Hindlimb muscle (tissue), 1 donor: ENCODE measurements at places on chromosomes 7 and 10. TPM values are rescaled to one million over a fixed set of nuclear protein-coding genes. Genes with fewer than 3 reads are reported as not detected.

The CLCN1 gene
- 2.5 TPM for polyA plus RNA-seq

The SEMA4G gene
- 7.3 TPM for polyA plus RNA-seq

The SEPTIN14 gene
- polyA plus RNA-seq, result 0.19 TPM

The AQP1 gene
- polyA plus RNA-seq, result 116 TPM

The MYH16 gene
- polyA plus RNA-seq, result 0.08 TPM

The TMEM209 gene
- polyA plus RNA-seq, result 11.3 TPM

The FAM24B gene
- polyA plus RNA-seq, result 2.5 TPM

DNA sequence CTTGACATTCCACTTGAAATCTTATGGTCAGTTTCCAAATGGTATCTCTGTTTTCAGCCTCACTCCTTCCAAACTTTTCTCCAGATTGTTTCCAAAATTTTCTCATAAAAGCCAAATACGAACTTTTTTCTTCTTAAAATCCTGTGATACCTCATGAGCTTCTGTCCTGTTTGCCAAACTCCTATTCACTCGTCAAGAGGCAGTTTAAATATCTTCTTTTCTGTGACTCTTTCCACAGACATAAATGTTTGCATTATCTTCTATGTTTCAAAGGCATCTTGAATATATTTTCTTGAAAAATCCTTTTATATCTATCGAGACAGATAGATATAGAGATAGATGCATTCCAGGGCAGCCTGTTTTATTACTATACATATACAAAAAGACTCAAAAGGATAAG, 109.4 kb downstream of the NRG3 start:
- no peak for DNase-seq

DNA sequence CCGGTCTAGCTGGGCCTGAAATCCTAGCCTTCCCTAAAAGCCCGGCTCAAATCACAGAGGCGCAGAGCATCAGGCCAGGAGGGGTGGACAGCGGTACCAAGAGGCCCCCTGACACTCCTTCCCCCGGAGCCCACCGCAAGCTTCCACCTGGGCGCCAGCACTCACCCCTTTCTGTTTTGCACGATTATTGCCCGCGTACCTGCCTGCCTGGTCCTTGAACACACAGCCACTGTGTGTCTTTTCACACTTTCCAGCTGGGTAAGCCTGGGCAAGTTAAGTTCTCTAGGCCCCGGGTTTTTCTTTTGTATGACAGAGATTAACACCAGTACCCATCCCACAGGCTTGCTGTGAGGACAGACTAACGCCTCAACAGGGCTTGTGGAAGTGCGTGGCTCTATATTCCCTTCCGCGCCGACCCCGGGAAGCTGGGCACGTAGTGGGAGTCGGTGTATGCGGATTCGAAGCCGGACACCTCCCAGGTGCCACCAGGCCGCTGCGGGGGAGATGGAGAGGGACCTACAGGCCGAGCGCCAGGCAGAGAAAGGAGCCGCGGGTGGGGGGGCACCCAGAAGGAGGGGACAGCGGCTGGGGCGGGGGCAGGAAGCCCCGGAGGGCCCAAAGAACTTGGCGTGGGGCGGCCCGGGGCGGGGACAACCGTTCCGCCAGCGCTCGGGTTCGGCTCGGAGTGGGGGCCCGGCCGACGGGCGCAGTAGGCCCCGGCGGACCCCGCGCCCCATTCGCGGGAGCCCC, 792 bp downstream of the ZNF746 start:
- peak; percentile 39 for DNase-seq

DNA sequence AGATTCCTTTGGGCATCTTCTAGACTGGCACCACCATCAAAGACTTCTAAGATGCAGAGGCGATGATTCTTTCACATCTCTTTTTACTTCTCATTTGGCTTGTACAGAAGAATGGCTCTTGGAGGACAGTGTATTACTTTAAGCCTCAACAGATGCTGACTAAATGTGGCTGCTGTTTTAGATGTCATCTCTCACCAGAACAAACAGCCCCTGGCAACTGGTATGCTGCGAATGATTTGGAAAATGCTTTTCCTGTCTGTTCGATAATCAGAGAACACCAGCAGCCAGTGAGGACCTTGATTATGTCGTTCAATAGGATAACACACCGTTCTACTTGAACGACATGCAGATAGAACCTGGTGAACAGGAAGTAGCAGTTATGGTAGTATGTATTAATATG, 131.8 kb downstream of the RNF216 start:
- DNase-seq, result no peak

GRCh38 chr7:234708-235553, 42.6 kb downstream of the FAM20C start:
- DNase-seq, result peak; percentile 68

- no peak for DNase-seq
These were observed 54.8 kb downstream of the TBXAS1 start for GRCh38 chr7:139883814-139884213.

DNA sequence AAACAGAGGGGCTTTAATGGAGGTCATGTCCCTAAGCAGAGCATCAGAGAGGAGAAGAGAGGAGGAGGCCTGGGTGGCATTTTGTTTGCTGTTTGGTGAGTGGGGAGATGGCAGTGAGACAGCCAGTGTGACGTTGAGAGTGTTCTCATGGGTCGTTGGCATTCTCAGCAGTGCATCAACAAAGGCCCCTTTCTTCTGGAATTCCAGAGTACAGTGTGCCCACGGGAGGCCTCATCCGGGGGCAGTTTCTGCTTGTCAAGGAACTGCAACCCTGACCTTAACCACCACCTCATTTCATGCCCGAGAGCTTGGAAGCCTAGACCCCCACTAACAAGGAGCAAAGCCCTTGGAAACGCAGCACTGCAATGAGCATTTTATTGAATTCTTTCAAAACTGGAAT, 92.9 kb downstream of the CELF2 start:
- DNase-seq, result no peak

DNA sequence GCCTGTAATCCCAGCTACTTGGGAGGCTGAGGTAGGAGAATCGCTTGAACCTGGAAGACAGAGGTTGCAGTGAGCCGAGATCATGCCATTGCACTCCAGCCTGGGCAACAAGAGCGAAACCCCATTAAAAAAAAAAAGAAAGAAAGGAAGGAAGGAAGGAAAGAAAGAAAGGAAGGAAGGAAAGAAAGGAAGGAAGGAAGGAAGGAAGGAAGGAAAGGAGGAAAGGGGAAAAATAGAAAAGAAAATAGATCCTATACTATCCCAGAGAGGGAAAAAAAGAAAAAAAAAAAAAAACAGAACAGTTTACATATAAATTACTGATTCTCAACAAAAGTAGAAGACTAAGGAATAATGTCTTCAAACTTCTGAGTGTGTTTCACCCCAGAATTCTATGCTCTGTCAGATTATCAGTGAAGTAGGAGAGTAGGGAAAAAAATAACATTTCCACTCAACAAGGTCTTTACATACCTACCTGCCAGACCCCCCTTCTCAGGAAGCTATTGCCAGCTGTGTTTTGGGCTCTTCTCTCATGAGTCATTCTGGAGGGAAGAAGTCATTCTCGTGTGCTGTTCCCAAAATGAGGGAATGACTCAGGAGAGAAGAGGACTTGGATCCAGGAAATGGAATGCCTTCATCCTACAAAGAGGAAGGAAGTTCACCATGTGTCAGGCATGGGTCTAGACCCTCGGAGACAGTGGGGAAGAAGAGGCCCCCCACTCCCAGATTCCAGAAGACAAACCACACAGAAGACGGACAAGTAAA, 20.9 kb downstream of the RGS10 start:
- DNase-seq, result no peak

GRCh38 chr10:2488446-2489005, 578.8 kb upstream of the PFKP start:
- no peak for DNase-seq

GRCh38 chr7:11343818-11344413, 370.2 kb downstream of the PHF14 start:
- peak; percentile 42 for DNase-seq

DNA sequence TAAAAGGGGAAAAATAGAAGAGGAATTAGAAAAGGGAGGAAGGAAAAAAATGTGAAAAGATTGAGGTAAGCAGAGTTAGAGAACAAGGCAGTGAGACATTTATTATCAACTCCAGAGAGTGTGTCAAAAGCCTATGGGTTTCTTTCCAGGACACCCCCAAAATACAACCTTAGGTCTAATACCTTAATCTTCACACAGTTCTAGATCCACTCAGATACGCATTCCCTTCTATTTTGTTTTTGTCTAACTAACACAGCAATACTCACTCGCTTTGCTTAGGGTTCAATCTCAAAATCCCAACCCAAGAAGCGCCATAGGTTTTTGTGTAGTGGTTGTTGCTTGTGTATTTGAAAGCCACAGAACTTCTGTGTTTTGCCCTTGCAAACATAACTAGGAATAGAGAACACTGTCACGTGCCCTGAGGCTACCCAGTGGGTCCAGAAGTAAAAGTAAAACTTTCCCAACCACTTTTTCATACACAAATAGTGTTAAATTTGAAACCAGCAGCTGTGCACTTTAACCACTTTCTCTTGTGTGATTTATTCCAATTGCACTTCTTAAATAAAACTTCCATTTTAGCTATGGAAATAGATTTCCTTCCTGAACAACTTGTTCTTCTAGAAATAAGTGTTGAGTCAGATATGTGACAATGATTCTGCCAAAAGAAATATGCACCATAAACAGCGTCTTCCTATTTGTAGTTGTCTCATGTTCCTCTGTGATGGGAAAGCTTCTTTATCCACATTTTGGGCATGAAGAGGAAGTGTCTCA, 414.7 kb upstream of the GHITM start:
- no peak for DNase-seq

DNA sequence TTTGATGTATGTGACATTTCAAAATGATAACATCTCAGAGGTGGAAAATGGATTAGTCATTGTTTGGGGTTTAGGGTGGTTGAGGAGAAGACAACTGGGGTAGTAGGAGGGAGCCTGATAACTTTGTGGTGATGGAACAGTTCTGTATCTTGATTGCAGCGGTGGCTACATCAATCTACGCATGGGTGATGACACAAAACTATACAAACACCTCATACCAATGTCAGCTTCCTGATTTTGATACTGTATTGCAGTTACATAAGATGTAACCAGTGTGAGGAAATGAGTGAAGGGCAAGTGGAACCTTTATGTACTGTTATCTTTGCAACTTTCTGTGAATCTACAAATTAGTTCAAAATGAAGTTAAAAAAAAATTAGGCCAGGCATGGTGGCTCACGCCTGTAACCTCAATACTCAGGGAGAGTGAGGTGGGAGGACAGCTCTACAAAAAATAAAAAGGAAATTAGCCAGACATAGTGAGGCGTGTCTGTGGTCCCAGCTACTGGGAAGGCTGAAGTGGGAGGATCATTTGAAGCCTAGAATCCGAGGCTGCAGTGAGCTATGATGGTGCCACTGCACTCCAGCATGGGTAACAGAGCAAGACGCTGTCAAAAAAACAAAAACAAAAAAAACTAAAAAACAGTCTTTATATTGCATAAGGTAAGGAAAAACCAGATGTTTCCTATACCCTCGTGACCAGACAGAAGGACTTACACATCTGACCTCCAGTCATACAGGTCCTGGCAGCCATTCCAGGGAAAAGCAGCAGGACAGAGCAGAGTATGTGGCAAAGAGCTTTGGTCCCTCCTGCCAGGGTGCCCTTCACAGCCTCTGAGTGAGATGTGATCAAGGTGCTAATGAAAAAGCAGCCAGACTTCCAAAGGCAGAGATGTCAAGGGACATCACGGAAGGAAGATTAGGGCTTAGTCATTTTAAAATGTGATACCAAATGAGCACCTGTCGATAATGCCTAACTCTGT, 50.8 kb downstream of the CYTH3 start:
- DNase-seq, result no peak

DNA sequence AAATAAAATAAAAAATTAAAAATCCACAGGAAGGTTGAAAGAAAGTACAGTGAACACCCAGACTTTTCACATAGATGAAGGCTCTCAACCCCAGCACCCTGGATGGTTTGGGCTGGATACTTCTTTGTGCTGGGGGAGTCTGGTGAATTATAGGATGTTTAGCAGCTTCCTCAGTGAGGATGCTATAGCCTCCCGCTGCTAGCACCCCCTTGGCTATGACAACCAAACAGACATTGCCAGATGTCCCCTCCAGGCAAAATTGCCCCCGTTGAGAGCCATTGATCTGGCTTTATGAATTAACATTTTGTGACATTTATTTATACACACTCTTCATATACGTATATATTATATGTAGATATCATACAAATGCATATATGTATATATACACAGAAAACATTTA, 21.6 kb downstream of the SMKR1 start:
- no peak for DNase-seq

GRCh38 chr10:127850944-127851343, 41.8 kb downstream of the CLRN3 start:
- no peak for DNase-seq

DNA sequence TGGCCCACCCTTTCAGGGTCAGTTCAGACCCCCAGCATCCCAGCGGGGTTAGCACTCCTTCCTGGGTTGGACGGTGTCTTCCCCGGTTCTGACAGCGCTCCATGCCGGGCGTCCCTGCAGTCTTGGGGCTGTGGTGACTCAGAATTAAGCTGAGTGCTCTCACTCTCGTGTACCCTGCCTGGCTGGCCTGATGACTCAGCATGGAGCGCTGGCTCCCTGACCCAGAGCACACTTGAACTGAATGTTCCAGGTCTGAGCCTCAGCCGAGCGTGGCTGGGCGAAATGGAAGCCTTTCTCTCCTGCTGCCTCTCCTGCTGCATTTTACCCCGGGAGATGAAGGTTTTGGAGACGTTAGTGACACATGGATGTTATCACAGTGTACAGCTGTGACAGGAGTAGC, 7.1 kb downstream of the BAG3 start:
- no peak for DNase-seq

DNA sequence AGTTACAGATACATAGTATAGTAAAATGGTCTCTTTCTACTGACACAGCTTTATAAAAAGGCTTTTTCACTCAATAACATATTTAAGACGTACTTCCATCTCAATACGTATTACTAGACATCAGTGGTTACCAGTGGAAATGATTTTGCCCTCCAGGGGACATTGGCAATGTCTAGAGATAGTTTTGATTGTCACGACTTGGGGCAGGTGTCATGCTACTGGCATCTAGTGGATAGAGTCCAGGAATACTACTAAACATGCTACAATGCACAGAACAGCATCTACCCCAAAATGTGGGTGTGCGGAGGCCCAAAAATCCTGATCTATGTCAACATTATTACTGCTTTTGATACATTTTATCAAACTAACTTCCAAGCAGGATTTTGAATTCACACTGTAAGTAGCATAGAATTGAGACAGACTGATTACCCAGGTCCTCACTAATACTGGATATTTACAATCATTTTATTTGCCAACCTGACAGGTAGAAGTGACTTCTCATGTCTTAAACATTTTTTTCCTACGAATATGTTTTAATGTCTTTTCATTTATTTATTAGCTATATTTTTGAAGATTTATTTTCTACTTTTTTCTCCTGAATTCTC, 53.8 kb downstream of the HGF start:
- DNase-seq, result no peak

GRCh38 chr10:18094332-18094731, 45.9 kb upstream of the CACNB2 start:
- no peak for DNase-seq

DNA sequence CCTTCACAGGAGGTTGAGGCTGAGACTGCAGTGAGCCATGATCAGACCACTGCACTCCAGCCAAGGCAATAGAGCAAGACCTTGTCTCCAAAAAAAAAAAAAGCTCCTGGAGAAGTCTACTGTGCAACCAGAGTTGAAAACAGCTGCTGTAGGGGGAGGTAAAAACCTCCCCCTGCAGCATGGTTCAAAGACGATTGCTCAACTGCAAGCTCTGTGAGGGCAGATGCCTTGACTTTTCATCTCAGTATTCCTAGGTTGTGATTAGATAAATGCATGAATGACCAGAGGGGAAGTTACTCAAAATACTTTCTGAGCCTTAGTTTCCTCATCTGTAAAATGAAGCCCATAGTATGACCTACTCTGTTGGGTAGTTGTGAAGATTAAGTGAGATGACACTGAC, 25.0 kb upstream of the PPA1 start:
- no peak for DNase-seq
